ENCODE measurements at places on chromosomes 3 and 15.

GRCh38 chr3:133426721-133427120 lies 26.9 kb downstream of the BFSP2 start:
- no peak for DNase-seq

DNA sequence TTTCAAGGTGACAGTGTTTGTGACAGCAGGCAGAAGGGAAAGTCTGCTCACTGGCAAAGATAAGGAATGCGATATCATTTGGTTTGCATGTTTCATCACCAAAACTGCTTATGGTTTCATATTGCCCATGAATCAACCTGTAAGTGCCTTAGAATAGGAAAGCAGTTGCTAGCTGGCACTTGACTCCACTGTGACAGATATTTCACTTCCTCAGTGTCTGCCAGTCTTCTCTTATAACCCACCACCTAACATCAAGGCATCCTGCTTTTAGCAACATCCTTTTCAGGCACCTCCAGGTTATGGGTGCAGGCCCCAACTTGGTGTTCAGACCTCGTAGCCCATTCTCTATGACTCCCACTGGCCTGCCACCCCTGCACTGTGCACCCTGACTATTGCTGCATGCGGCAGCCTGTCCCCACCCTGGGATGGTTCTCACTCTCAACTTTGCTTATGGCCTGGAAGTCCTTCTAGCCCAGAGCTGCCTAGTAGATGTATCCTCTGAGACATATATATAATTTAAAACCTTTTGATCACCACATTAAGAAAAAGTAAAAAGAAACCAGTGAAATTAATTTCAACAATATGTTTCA lies 154.4 kb upstream of the RARB start:
- no peak for DNase-seq

- no peak for DNase-seq
These were observed 127.1 kb downstream of the ABHD5 start for GRCh38 chr3:43817825-43818224.

GRCh38 chr15:55224892-55225291 lies 28.2 kb upstream of the RSL24D1 start:
- DNase-seq = no peak

GRCh38 chr3:56985878-56986277 lies 74.6 kb upstream of the SPATA12 start:
- DNase-seq = no peak

GRCh38 chr3:31522152-31522551 lies 10.6 kb upstream of the STT3B start:
- no peak for DNase-seq

DNA sequence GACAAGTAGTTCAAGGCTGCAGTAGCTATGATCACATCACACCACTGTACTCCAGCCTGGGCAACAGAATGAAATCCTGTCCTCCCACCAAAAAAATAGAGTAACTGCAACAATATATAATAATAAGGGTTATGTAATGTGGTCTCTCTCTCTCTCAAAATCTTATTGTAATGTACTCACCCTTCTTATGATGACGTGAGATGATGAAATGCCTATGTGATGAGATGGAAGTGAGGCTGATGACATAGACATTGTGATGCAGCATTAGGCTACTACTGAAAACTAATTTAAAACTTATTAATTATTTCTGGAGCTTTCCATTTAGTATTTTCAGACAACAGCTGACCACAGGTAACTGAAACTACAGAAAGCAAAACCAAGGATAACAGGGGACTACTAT lies 27.4 kb downstream of the TASOR start:
- DNase-seq = no peak

DNA sequence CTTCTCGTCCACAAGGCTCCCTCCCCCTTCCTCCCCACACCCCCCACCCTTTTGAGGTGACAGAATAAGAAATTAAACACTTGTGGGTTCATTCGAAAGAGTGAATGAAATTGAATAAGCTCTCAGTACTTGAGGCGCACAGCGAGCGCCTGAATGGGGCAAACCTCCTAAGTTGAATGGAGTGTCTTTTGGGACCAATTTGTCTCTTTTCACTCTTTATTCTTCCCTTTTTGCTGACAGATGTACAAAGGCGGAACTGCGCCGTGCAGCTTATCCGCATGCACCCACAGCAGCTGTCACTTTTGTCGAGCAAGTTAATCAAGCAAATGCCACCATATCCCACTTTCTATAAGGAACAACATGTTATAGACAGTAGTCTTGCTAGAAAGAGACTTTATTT lies 47.9 kb upstream of the FEZF2 start:
- no peak for DNase-seq

- no peak for DNase-seq
These were observed 60.8 kb upstream of the UMPS start for GRCh38 chr3:124669470-124669869.

- no peak for DNase-seq
These were observed 89.0 kb downstream of the PPCDC start for GRCh38 chr15:75112278-75112847.

- no peak for DNase-seq
These were observed 64.7 kb downstream of the RGMA start for GRCh38 chr15:93024293-93024692.

DNA sequence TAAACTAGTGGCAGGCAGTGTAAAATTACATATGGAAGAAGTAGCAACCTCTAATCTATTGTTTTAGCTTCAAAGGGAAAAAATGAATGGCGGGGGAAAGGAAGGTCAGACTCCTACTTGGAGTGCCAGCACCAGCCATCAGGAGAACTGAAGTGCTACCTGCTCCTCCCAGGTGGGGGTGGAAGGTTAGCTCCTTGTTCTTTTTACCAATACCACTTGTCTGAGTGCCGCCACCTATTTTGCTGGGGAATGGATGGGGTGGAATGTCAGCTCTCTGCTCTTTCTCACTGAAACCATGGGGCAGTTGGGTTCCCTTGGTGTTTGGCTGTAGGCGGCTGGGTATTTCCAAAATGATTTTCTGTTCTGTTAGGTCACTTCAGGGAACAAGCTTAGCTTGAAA lies 428.7 kb upstream of the EPHA3 start:
- no peak for DNase-seq

DNA sequence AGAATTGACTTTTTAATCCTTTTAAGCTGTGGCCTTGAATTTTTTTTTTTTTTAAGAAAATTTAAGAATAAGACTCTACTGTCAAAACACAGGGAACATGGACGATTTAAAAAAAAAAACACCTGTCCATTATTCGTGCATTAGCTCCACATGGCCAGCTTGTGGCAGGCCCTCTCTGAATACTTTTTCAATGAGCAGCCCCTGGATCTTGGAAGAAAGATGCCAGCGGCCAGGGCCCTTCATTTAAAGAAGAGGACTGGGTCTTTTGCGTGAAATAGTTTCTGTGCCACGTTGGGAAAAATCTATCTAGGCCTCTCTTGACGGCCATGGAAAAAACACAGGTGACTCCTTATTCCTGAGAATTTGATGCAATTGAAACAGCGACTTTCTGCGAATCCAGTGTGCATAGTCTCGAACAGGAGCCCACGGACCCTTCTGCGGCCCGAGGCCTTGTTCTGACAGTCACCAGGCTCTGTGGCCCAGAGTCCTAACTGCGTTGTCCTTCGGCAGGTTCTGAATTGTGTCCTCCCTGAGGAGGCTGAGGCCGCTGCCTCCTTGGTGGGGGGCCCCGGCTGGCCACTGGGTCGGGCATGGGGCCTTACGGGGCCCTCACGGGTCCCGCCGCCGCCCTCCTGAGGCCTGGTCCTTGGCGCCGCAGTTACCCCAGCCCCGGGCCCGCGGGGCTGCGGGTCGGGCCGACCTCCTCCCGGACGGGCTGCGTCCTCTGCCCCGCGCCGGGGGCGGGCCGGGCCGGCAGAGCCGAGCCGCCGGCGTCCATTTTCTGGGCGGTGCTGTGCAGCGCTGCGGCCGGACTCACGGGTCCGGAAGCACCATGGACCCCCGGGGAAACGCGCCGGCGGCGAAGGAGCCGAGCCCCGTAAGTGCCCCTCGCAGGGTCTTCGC lies 33.5 kb downstream of the ZBTB38 start:
- peak; percentile 44 for DNase-seq

DNA sequence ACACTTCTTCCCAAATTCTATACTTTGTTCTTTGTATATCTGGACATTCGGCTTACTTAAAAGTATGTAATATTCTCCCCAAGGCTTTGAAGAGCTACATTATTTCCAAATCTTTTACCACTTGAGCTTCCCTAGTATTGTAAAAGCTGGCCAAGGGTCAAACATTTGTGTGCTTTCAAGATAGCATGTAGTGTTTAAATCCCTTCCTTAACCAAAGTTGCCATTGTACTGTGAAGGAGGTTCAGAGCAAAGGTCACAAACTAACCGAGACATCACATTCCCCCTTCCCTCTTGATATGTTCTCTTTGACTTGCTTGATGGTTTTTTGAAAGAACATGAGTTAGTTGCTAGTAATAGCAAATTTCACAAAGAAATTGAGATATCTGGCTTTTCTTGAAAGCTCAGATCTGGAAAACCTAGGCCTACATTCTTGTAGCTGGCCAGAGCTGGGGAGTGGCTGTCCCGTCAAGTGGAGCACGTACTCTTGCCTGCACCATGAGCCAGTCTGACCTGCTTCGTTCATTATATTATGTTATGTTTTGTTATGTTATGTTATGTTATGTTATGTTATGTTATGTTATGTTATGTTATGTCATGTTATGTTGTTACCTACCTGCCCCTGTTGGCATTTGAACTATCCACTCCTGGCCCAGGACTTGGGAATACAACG lies 60.2 kb downstream of the FILIP1L start:
- no peak for DNase-seq

DNA sequence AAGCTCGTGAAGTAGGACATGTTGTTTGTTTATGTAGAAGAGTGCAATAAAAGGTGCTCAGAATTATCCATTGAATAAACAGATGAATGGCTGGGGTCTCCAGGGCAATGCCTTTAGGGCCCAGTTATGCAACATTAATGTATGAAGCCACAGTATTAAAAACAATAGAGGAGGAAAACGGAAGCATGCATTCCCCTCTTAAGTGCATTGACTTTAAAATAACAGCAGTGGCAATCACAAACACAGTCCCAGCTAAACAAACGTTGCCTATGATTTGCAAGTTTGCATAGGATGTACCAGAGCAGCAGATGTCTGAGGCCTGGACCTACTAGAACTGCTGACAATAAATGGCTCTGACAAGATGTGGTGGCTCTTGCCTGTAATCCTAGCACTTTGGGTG lies 60.6 kb upstream of the GCNT3 start:
- no peak for DNase-seq

- DNase-seq = no peak
These were observed 178.9 kb downstream of the UACA start for GRCh38 chr15:70584441-70584837.

DNA sequence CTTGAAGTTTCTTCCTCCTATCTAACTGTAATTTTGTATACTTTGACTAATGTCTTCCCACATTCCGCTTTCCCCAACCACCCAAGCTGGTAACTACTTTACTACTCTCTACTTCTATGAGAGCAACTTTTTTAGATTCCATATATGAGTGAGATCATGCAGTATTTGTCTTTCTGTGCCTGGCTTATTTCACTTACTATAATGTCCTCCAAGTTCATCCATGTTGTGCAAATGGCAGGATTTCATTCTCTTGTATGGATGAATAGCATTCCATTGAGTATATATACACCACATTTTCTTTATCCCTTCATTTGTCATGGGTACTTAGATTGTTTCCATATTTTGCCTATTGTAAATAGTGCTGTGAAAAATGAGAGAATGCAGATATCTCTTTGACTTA lies 78.5 kb upstream of the CCNL1 start:
- no peak for DNase-seq

GRCh38 chr3:149564079-149564478 lies 89.6 kb downstream of the TM4SF4 start:
- no peak for DNase-seq

- no peak for DNase-seq
These were observed 275.4 kb downstream of the NEK10 start for GRCh38 chr3:27093771-27094170.

DNA sequence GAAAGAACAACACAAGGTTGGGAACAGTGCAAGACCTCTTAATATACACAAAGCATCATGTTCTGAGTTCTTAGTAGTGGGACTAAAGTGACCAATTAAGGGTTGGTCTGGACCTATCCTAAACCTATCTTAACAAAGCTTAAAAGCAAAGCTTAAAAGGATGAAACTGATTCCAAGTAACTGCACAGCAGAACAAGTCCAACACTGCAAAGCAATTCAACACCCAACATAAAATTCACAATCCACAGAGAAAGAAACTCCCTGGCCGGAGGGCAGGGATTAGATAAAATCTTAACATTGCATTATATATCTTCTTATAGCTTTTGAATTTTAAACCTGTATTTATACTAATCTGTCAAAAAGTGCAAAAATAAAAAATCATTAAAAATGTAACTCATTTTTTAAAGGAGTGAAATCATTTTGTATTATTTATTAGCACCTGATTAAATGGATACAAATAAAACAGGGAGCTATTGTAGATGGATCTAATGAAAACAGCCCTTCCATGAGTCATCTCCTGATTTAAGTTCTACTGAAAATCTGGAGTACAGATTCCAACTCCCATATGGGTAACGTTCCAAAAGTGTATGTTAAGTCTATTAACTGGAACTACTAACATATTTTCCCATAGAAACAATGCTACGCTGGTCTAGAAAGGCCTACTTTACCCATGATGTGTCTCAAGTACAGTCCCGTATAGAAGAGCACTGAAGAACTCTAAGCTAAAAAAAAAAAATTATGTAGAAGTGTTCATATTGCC lies 34.9 kb downstream of the PIK3R4 start:
- no peak for DNase-seq

DNA sequence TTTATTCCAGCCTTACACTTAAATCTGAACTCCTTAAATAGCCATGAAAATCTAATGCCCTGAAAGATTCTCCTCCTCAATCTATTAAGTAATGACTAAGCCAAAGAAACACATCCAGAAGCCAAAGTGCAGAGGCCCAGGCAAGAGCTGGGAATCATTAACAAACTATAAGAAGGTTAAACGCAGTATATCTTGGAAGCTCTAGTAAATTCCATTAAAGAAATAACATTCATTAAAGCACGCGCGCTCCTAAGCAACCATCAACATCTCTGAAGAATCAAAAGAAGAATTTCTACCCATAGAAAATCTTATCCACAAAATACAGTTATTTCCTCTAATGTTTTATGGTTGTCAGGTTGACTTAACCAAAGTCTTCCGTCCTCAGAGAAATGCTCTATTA lies 29.5 kb downstream of the MB21D2 start:
- DNase-seq = no peak

DNA sequence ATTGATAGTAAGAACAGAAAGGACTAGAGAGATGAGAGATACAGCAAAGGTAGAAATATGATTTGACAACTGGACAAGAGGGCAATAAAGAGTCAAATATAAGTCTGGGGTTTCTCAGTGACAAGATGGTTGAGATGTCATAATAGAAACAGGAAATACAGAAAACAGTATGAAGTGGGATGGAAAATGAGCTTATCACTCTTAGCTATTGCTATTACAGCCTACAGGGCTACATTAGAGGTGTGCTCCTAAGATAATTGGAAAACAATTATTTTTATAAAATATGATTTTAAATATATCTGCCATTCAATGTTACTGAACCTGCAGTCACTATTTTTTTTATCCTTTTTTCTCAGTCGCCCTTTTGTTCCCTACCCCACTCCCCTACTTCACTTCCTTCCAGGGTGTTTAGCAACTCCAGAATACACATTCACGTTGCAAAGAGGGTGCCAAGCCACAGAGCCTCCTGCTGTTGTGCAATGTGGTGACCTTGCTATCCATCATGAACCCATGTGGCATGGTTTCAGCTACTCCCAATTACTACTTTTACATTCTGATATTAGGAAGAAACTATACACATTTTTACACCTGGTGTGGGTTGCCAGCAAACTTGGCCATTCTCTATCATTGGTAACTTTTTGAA lies 6.0 kb downstream of the NRG4 start:
- DNase-seq = no peak
